Calu3 (cell line): ENCODE measurements at places on chromosomes 4 and X.

DNA sequence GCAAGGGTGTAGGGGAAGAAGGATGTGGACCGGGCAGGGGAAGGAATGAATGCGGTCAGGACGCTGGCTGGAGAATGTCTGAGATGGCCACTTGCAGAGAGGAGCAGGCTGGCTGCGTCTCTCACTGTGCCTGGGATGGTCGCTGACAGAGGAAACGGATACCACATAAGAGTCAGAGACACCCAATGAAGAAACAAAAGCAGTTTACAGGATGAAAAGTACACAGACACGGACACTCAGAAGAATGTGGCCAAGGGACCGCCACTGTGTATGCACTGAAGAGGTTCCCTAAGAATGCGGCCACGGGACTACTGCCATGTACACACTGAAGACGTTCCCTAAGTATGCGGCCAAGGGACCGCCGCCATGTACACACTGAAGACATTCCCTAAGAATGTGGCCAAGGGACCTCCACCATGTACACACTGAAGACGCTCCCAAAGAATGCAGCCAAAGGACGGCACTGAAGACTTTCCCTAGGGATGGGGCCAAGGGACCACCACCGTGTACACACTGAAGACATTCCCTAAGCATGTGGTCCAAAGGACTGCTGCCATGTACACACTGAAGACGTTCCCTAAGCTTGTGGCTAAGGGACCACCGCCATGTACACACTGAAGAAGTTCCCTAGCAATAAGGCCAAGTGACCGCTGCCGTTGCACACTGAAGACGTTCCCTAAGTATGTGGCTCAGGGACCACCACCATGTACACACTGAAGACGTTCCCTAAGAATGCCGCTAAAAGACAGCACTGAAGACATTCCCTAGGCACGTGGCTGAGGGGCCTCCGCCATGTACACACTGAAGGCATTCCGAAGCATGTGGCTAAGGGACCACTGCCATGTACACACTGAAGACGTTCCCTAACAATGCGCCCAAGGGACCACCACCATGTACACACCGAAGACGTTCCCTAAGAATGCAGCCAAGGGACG lies 32.2 kb downstream of the DHRSX start:
- no peak for DNase-seq

- DNase-seq = no peak
Observed at GRCh38 chr4:41456559-41457101, 81.3 kb upstream of the LIMCH1 start.

DNA sequence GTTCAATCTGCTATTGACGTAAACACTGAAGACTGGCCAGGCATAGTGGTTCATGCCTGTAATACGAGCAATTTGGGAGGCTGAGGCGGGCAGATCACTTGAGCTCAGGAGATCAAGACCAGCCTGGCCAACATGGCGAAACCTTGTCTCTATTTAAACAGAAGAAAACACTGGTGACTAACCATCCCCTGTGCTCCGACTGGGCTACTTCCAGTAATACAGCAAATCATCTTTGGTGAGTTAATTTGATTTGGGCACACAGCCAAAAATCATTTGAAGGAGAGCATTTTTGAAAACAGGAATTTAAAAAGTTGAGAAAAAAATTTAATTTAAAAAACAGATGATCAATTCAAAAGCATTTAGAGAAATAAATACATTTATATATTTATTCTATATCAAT lies 52.0 kb downstream of the SEC24D start:
- no peak for DNase-seq

DNA sequence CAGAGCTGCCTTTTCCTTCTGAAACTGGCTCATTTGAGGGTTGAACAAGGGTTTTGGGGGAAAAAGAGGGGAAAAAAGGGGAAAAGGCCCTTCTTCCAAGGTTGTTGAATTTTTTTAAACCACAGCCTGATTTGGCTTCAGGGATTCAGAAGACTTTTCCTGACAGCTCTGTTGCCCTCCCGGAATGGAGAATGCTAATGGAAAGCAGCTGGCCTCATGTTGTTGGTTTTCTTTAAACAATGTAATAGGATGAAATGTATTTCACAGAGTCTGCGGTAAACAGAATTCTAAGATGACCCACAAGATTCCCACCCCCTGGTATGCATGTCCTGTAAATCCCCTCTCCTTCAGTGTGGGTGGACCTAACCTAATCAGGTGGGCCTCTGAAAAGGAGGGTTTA lies 3.3 kb upstream of the KIAA1210 start:
- DNase-seq = no peak

DNA sequence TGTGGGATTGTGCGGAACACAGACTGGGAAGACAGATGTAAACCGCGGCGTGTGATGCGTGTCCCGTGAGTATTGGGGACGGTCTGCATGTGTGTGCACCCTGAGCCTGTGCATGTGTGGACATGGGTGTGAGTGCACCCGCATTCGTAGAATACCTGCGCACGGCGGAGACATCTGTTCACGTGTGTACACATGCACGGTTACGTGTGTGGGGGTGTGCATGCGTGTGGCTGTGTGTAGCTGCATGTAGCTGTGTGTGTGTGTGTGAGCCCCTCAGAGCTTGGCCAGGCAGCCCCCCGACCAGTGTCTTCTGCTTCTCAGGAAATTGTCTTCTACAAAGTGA lies 19.6 kb downstream of the ATP5ME start:
- no peak for DNase-seq

DNA sequence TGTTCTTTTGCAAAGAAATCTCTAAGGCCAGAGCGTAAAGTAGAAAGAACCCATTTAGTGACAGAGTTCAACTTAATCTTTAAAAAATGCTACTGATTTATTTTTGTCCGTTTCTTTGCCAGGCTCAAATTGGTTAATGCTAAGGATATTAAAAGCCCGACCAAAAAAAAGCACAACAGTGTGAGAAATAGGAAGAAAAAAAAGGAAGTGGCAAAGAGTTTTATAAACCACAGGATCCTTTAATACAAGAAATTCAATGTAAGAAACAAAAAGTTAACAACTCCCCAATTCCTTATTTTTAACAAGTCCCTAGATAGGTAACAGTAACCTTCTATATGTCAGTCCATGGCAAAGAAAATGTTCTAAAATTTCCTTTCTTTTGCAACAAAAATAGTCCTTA lies 480.4 kb downstream of the ACTRT1 start:
- DNase-seq = no peak

- no peak for DNase-seq
Observed at GRCh38 chr4:2961811-2962441, 1.3 kb downstream of the NOP14 start.

DNA sequence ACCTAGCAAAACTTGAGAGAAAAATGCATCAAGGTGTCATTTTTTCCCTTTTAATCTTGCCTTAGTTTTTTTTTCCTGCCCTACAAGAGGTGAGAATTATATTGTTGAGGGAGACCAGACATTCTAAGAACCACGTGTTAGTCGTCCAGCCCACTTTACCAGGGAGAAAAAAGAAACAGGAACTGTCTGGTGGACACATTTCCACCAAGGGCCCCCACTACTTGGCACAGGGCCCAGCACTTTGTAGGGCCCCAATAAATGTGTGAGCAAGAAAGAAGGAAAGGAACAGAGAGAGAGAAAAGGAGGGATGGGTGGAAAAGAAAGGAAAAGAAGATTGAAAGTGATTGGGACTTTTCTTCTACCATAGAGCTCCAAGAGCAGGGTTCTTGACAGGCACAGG lies 3.9 kb upstream of the EGFL6 start:
- no peak for DNase-seq

GRCh38 chr4:1603413-1604135 lies 80.5 kb downstream of the FAM53A start:
- DNase-seq = no peak

DNA sequence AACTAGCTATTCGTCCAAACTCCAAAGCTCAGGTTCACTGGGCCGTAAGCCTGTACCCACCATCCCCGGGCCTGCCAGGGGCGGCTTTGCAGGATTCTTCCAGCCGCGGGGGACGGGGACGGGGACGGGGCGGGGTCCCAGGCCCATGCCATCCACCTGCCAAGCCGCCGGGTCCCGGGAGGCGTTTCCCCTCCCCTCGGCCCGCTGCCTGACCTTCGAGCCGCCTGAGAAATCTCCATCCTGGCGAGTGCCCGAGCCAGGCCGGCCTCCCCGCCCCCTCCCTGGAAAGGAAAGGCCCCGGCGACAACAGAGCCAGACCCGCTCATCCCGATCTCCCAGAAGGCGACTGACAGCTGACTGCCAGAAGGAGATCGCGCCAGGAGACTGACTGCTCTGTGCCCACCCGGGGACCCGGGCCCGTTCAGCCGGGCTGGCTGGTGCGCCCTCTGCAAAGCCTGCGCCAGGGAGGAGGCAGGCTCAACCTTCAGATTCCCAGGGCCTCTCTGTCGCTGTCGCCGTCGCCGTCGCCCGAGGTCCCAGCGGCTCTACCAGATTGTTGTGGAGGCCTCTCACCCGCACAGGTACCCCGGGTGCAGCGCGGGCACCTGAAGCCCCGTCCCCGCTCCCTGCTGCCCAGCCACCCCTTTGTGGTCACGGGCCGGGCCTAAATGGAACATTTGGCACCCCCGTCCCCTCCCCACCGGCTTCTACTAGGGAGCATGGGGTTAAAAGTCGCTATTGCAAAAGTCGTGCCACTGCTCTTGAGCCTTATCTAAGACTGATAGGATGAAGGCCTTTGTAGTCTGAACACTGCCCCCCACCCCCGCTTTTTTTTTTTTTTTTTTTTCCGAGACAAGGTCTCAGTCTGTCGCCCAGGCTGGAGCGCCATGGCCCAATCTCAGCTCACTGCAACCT lies at the start of gene RGN:
RGN (plus strand) TSS at position 315 of the 915 bp plus-strand sequence. CDS start 2,702 bp downstream, outside the sequence.
- DNase-seq = peak; percentile 14

GRCh38 chr4:89556601-89557305 lies 249.2 kb upstream of the GPRIN3 start:
- DNase-seq = no peak

- no peak for DNase-seq
Observed at GRCh38 chr4:145213245-145213644, 32.9 kb upstream of the OTUD4 start.

DNA sequence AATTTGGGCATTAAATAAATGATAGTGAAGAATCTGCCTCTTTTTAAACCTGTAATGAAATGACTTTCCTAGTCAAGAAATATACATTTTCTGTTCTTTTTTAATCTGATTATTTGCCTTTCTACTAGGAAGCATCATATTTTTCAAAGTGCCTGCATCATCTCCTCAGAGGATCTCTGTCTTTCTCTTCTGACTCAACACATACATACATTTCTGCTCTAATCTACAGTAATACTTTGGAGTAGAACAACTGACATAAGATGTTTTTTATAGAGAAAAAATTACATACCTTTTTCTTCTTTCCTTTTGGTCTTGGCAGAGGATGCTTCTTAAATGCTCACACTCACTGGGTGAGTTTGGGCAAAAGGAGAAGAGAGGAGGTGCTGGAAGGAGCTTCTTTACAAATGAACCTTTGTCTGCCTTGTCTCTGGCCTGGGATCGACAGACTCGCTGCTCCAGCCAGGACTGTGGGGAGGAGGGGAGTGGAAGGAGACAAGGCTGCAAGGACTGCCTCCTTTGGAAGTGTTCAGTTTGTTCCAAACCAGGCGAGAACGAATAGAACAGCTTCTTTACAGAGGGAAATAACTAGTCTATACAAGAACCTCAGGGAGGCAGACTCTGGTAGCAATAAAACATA lies at the start of gene SCRG1:
SCRG1 (minus strand) TSS at position 338 of the 637 bp plus-strand sequence. CDS start 7,702 bp downstream, outside the sequence.
- DNase-seq = no peak

GRCh38 chrX:151030845-151031244 lies 47.7 kb downstream of the HMGB3 start:
- DNase-seq = no peak

GRCh38 chr4:168825975-168826374 lies 184.1 kb downstream of the CBR4 start:
- no peak for DNase-seq

GRCh38 chr4:80035336-80035735 lies 37.7 kb downstream of the ANTXR2 start:
- DNase-seq = no peak

DNA sequence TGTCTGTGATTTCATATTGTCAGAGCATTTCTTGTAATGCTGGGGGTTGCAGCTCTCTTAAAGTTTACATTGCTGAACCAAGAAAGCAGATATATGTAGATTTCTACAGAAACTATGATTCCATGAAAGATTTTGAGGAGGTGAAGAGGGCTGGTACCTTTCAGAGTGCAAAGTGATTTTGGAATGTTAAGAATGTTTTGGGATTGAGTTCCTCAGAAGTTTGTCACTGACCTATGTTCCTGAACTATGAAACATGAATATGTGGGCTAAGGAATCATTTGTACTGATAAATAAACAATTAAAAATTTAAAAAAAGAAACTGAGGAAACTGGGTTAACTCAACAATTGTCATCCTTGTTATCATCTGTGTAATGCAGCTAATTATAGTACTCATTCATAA lies 12.3 kb upstream of the CHIC2 start:
- DNase-seq = no peak

GRCh38 chrX:139429913-139430312 lies 100.6 kb upstream of the F9 start:
- DNase-seq = no peak

GRCh38 chrX:48530736-48531135 lies 8.8 kb upstream of the TBC1D25 start:
- no peak for DNase-seq

GRCh38 chr4:176631611-176632010 lies 161.1 kb downstream of the VEGFC start:
- no peak for DNase-seq

GRCh38 chrX:139725720-139726119 lies 17.8 kb upstream of the MCF2 start:
- DNase-seq = no peak

DNA sequence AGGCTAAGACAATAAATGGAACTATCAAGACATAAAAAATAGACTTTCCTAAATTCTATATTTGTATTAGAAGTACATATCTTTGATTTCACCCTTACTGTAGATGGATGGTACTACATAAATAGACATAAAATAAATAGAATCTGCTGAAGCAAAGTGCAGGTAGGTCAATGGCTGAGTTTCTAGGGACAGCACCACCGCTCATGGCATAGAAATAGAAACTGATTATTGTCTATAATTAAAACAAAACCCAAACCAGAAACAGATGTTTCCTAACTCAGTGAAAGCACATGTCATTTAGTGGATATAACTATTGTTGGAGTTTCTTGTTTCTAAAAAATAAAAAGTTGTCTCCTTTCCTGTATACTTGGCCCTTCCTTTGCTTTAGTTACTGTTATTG lies 387.3 kb upstream of the ADGRL3 start:
- no peak for DNase-seq

DNA sequence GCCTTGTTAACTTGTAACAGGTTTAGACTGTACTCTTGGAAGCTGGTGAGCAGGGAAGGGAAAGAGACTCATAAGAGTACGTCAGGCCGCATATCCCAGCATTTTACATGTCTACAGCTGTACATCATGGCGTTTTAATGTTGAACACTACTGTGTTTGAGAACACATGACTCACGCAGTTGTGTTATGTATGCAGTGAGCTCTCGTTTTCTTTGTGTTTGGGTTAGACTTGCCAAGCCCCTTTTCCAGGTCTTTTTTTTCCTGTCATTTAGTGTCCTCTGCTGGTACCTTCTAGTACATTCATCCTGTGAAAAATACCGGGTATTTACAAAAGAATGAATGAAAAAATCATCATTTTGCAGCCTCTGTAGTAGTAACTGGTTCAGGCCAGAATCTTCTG lies 35.3 kb downstream of the SMS start:
- no peak for DNase-seq

GRCh38 chr4:55330241-55330640 lies 15.8 kb upstream of the SRD5A3 start:
- DNase-seq = peak; percentile 15
